ENCODE measurements at places on chromosomes 11 and 22. TPM values are rescaled to one million over a fixed set of nuclear protein-coding genes. Genes with fewer than 3 reads are reported as not detected.

- H3K27me3 ChIP-seq: no peaks in the 10 kb centered on the region
- H3K36me3 ChIP-seq: no peaks in the 10 kb centered on the region
- H3K4me3 ChIP-seq: no peak overlapping the region
Observed at GRCh38 chr11:115819014-115819413, 314.8 kb upstream of the CADM1 start.

DNA sequence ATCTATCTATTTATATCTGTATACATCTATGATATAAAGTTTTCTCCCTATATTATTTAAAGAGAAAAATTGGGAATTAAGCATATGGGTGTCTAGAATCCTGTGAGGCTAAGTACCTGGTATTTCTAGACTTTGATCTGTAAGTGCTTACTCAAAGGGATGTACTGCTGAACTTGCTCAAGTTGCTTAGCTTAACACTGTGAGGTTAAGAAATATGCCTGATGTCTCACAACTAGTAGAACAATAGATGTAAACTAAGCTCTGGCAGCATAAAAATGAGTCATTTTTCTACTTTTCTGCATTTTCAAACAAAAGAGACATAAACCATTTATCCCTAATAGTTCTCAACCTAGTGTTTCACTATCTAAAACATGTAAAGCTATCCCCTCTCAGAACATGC lies 744.4 kb upstream of the ANO3 start:
- DNase-seq: no peak
- H3K4me3 ChIP-seq: no peak overlapping the region
- no peaks in the 10 kb centered on the region for H3K36me3 ChIP-seq
- H3K27me3 ChIP-seq: no peaks in the 10 kb centered on the region

DNA sequence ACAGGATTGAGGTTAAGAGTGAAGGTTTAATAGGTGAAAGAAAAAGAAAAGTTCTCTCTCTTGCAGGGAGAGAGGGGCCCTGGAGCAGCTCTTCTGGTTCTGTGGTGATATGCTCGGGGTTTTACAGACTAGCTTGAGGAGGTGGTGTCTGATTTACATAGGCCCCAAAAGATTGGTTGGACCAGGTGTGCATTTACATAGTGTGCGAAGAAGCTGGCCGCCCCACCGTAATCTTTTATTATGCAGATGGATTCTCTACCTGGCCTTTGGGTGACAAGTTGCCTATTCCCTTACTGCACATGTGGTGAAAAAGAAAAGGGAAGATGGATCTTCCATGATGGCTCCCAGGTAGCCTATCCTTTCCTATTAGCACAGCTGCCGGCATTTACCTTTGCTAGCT lies 219.9 kb upstream of the GRIA4 start:
- DNase-seq: no peak
- H3K27me3 ChIP-seq: no peaks in the 10 kb centered on the region
- H3K4me1 ChIP-seq: no peaks in the 10 kb centered on the region
- no peak overlapping the region for H3K4me3 ChIP-seq

GRCh38 chr22:25650833-25651232 lies 86.4 kb downstream of the GRK3 start:
- H3K36me3 ChIP-seq: no peaks in the 10 kb centered on the region
- H3K4me3 ChIP-seq: no peak overlapping the region
- H3K27me3 ChIP-seq: no peaks in the 10 kb centered on the region
- DNase-seq: no peak

DNA sequence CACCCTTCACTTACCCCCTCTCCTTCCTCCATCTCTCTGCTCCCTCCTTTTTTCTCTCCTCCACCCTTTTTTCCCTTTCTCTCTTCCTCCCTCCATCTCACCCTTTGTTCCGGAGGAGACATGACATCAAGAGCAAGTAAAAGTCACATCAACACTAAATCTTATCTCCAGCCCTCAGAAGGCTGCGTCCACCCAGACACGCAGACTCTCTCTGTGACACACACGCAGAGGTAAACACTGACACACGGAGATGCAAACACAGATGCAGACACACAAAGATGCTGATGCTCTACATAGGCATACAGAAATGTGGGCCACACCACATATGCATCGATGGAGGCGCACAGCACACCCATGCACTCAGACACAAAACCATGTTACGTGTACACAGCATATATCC lies 27.0 kb downstream of the NRXN2 start:
- no peak for DNase-seq
- H3K27ac ChIP-seq: no peak overlapping the region
- no peaks in the 10 kb centered on the region for H3K27me3 ChIP-seq
- no peaks in the 10 kb centered on the region for H3K4me1 ChIP-seq
- H3K36me3 ChIP-seq: no peaks in the 10 kb centered on the region

DNA sequence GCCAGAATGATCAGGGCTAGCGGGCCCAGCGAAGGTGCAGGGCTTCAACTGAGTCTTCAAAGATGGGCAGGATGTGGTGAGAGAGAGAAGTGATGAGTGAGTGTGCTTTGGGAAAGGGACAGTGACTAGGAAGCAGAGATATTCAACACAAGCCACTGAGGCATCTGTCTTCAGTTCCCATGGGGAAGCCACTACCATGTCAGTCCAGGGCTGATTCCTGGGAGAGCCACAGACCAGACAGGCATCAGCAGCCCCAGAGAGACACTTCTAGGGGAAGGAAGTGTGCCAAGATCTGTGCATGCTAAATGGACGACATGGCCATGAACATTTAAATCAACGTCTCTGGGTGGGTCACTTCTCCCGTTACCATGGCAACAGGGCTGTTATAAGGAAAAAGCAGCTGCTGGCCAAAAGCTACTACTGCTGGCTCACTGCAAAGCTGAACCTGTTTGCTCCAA lies 28.5 kb downstream of the P4HA3 start:
- no peak for DNase-seq
- H3K4me3 ChIP-seq: no peak overlapping the region
- peaks cover 11% of the 10 kb centered on the region for H3K4me1 ChIP-seq
- no peak overlapping the region for H3K27ac ChIP-seq
- no peaks in the 10 kb centered on the region for H3K27me3 ChIP-seq

DNA sequence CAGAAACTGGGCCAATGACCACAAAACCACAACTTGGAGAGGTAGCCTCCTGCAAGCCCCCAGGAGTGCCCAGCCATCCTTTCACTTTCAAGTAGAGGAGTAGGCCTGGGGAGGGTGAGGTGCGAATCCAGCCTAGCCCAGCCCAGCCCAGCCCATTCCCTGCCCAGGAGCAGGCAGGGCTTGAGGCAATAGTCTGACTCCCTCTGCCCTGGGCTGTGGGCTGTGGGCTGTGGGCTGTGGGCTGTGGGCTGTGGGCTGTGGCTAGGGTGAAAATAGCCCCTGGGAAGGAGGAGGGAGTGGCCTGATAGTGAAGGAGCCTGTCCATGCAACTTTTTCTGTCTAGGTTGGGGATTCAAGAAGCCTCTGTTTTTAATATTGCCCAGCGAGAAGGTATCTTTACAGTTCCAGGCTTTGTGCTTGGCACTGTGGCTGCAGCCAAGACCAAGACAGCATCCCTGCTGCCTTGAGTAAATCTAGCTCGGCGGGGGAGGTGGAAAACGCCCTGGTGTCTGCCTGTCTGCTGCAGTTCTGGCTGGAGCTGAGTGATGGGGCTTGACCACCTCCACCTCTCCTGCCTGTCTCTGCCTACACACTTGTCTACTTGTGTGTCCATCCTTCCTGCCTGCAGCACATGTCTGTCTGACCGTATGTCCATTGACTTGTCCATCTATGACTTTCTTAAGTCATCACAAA lies 40.7 kb downstream of the LMO1 start:
- no peaks in the 10 kb centered on the region for H3K27me3 ChIP-seq
- H3K4me3 ChIP-seq: no peak overlapping the region
- no peak for DNase-seq
- no peaks in the 10 kb centered on the region for H3K4me1 ChIP-seq

GRCh38 chr11:2736577-2737225 lies 36.9 kb upstream of the KCNQ1OT1 start:
- H3K4me3 ChIP-seq: no peak overlapping the region
- H3K36me3 ChIP-seq: no peaks in the 10 kb centered on the region
- H3K27me3 ChIP-seq: no peaks in the 10 kb centered on the region
- no peak overlapping the region for H3K27ac ChIP-seq
- no peak for DNase-seq
- H3K4me1 ChIP-seq: peaks cover 25% of the 10 kb centered on the region

DNA sequence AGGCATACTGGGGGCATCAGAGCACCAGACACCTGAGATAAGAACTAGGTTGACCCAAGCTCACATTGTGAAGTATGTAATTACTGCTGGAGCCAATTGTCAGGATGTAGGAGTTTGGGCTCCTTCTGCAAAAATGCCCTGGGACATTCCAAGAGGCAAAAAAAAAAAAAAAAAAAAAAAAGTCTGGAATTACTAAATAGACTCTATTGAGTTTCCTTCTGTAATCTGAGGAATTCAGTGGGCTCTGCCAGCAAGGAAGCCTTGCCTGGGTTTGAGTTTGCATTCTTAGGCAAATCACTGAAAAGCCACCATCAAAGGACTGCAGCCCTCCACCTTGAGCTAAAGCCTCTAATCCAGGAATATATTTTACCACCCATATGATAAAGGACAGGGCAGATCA lies 8.0 kb upstream of the CAVIN3 start:
- no peak overlapping the region for H3K27ac ChIP-seq
- H3K4me1 ChIP-seq: no peaks in the 10 kb centered on the region
- no peaks in the 10 kb centered on the region for H3K36me3 ChIP-seq
- no peak overlapping the region for H3K4me3 ChIP-seq

DNA sequence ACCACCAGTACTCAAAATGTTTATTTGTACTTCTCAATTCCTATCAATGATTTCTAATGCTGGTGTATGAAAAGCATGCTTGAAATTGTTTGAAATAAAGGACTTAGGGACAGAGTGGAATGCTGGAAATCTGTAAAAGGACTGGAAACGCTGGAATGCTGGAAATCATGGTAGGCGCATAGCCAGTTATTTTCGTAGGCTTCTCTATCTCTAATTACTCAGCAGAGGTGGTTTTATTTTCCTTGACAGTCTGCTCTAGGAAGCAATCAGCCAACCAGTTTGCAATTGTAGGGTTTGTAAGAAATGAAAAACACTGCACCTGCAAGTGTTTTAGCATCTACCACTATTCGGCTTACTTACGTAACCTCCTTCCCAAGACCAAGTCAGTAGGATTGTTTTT lies 788 bp downstream of the LIN7C start:
- DNase-seq: no peak
- peak overlapping the region; percentile 87 for H3K4me3 ChIP-seq
- H3K27ac ChIP-seq: peak overlapping the region; percentile 88
- H3K4me1 ChIP-seq: peaks cover 51% of the 10 kb centered on the region

- H3K4me1 ChIP-seq: peaks cover 11% of the 10 kb centered on the region
- DNase-seq: no peak
- no peak overlapping the region for H3K4me3 ChIP-seq
- no peak overlapping the region for H3K27ac ChIP-seq
Observed at GRCh38 chr11:63745304-63746170, 23.0 kb downstream of the ZFTA start.

GRCh38 chr11:35085531-35086165 lies 53.3 kb upstream of the CD44 start:
- no peak overlapping the region for H3K27ac ChIP-seq
- H3K36me3 ChIP-seq: no peaks in the 10 kb centered on the region
- H3K4me3 ChIP-seq: no peak overlapping the region
- H3K4me1 ChIP-seq: peaks cover 61% of the 10 kb centered on the region
- no peak for DNase-seq
- no peaks in the 10 kb centered on the region for H3K27me3 ChIP-seq

SLC5A12 gene
- total RNA-seq: not detected

NRIP3 gene
- total RNA-seq: 1.2 TPM

DLAT gene
- 19.4 TPM for total RNA-seq

ART1 gene
- total RNA-seq: not detected
